ENCODE measurements at places on chromosomes 3 and 15. TPM values are rescaled to one million over a fixed set of nuclear protein-coding genes. Genes with fewer than 3 reads are reported as not detected.

GRCh38 chr15:81360491-81360890, 13.5 kb downstream of the TMC3 start:
- no peak for DNase-seq

QARS1 gene
- 418 TPM for total RNA-seq

DNA sequence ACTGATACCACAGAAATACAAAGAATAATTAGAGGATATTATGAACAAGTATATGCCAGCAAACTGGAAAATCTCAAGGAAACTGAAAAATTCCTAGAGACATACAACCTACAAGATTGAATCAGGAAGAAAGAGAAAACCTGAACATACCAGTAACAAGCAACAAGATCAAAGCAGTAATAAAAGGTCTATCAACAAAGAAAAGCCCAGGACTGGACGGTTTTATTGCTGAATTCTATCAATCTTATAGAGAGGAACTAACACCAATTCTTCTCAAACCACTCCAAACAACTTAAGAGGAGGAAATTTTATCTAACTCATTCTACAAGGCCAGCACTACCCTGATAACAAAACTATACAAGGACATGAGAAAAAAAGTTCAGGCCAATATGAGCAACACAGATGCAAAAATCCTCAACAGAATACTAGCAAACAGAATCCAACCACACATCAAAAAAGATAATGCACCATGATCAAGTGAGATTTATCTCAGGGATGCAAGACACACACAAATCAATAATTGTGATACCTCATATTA, 71.1 kb upstream of the IMPG2 start:
- DNase-seq, result no peak

DNA sequence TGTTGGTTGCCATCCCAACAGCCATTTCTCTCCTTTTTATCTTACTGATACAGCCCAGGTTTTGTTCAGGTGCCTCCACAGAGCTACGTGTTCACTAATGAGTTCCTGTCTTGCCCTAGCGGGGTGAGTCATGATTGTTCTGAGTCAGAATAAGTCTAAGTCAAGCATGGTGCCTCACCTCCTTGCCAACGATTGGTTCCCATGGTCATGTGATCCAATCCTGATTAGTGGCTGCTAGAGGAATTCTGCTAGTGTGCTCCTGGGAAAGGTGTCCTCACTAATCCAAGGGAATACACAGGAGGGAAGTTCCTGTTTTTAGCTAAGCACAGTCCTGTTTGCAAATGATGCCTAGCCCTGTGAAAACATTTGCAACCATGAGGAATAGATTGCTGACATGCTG, 99.8 kb downstream of the NSUN3 start:
- no peak for DNase-seq

DNA sequence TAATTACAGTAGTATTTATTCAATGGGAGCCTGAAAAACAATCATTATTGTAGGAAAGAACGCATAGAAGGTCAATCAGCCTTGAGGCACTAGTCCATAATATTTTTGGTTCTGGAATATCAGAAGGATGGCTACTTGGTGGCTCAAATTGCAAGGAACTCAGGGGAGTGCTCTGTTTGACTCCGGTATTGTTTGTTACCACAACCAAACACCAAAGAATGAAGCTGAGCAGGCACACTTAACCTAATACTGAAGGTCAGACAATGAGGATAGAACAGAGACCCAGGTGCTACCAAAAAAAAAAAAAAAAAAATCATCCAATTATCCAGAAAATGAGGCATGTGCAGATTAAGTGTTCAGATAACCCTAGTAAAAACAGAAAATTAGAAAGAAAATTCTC, 11.1 kb upstream of the SATB1 start:
- no peak for DNase-seq
